ENCODE measurements at places on chromosomes 6 and 20.

GRCh38 chr20:53901064-53901463, 169.3 kb downstream of the BCAS1 start:
- peak; percentile 87 for DNase-seq

DNA sequence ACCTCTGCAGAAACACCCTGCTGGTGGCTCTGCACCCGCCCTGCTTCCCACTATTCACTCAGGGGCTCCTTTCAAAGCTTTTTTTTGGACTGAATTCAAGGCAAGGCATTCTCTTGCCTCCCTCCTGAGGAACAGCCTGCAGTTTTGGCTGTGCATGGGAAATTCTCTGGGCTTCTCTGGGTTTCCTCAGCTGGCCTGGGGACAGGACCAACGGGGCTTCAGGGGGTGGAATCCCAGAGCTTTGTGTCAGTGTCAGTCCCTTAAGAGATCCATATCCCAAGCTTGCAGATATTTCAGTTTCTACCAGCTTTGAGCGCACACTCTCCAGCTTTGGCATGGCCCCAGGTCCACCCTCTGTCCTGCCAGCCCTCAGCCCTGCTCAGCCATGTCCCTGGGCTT, 2.0 kb downstream of the SCRT2 start:
- no peak for DNase-seq

DNA sequence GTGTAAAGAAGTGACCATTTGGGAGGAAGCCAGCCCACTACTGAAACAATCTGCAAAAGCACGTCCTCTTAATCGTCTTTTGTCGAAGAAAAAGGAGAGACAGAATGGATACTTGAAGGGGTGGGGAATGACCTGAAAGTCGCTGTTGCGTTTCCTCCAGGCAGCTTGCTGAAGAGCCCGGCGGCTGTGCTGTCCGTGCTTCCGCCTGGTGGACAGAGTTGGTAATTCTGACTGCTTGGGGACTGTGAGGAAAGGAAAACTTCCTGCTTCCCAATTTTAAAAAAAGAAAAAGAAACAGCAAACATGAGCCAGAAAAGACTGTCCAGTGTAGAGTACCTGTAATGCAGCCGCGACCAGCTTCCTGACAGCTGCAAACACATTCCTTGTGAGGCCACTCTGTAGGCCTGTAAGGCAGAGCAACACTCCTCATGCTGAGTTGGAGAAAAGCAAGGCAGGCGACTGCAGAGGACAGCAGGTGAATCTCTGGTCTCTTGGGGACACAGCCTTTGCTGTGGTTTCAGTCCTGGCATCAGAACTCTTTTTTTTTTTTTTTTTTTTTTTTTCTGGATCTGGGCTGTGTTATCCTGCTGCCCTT, 251.1 kb upstream of the TBX18 start:
- DNase-seq: peak; percentile 27

DNA sequence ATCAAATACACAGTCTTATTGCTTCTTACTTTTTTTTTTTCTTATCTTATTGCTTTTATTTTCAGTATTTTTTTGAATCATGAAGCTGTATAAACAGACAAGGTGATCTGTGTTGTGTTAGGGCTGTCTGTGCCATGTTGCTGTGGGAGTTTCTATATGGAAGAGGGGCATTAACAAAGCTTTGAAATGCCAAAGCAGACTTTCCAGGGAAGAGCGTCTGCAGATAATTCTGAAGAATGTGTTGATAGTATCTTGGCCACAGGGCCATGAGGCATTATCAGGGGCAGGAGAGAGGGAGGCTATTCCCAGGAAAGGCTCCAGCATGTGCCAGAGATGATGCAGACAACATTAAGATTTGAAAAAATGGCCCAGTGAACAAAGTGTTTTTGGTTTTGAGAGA, 354.5 kb downstream of the UTRN start:
- DNase-seq: no peak

- DNase-seq: peak; percentile 90
Observed at GRCh38 chr6:125104425-125104824, 49.1 kb upstream of the TPD52L1 start.

DNA sequence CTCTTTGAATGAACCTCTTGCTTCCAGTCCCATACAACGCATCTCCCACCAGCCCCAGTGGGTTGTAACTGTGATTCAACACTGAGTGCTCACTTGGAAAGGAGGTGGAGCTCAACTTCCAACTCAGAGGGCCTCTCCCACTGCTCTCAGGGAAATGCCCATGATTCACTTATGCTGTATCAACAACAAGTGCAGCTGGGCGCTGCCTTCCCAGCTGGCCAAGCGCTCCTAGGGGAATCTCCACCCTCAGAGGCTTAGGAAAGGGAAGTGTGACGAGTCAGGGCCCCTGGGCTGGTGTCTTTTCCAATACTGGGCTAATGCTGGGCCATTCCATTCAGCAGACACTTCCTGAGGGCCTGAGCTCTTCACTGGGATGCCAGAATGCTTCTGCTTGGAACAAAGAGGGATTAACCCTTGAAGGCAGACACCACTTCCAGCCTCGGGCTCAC, 8.1 kb upstream of the OCSTAMP start:
- peak; percentile 70 for DNase-seq

DNA sequence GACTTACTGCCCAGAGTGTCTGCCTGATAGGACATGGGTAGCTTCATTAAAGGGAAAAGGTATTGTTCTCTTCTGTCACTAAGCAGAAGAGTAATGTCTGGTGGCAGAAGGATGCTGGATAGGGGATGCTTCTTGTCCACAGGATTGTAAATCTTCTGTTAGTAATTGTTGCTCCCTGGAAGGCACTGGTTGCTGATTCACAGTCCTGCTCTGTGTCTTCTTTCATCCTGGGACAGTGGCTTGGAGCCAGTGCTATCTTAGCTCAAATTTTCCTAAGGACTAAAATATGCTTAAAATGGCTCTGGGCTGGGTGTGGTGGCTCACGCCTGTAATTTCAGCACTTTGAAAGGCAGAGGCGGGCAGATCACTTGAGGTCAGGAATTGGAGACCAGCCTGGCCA, 48.0 kb downstream of the SYTL3 start:
- peak; percentile 80 for DNase-seq

DNA sequence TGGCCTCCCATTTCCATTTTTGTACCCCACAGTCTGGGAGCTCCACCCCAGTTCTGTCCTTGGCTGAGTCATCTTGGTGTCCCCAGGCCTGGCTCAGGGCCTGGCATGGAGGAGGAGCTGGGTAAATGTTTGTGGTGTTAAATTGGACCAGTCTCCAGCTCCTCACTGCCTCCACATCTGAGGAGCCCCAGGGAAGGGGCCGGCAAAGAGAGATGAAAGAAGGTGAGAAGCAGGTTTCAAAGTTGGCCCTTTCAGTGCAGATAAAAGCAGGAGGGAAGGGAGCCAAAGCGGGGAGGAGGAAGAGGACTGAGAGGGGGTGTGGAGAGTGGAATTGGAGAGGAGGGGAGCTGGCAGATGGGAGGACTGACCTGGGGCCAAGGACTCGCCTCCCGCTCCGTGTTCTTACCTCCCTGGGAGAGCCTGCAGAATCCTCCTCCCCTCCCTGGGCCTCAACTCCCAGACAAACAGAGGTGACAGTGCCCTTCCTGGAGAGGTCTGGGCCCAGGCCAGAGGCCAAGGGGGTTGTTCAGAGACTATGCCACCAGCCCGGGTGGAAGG, 89.0 kb downstream of the CD40 start:
- DNase-seq: no peak

DNA sequence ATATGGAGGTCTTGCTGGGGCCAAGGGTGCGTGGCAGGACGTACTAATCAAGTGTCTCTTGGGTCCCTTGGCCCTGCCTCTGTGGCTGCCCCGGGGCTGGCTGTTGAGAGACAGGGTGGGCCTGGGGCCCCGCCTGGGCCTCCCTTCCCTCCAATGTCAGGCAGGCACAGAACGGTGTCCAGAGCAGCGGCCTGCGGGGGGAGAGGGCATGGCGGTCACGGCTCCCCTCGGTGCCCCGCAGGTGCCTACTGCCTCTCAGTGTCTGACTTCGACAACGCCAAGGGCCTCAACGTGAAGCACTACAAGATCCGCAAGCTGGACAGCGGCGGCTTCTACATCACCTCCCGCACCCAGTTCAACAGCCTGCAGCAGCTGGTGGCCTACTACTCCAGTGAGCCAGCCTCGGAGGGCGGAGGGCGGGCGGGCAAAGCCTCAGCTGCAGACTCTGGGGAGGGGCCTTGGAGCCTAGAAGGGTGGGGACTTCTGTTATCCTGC, 50.0 kb downstream of the SRC start:
- DNase-seq: no peak

GRCh38 chr6:129104560-129104959, 221.6 kb downstream of the LAMA2 start:
- no peak for DNase-seq

DNA sequence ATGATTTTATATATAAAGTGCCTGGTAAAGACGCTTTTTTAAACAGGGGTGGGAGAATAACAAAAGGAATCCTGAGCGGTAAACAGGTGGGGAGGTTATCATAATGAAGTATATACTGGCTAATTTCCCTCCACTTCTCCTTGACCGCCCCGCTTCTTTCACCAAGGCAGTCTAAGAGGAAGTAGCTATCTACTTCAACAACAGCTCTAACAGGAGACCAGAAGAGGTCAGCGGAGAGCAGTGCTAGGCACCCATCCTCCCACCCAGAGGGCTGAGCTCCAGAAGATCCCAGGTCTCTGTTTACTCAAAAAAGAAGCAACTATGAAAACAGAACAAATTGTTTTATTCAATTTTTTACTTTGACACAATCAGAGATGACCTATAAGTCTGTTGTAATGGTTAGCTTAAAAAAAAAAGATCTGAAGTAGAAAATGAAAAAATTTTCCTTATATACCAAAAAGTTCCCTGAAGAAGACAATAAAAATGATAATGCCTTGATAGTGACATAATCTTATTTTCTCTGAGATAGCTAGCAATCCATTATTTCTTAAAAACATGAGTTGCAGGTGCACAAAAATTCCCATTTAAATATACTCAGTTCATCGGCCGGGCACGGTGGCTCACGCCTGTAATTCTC, 141.1 kb downstream of the PDSS2 start:
- peak; percentile 55 for DNase-seq

- DNase-seq: no peak
Observed at GRCh38 chr20:3126527-3126859, 33.2 kb downstream of the FASTKD5 start.

DNA sequence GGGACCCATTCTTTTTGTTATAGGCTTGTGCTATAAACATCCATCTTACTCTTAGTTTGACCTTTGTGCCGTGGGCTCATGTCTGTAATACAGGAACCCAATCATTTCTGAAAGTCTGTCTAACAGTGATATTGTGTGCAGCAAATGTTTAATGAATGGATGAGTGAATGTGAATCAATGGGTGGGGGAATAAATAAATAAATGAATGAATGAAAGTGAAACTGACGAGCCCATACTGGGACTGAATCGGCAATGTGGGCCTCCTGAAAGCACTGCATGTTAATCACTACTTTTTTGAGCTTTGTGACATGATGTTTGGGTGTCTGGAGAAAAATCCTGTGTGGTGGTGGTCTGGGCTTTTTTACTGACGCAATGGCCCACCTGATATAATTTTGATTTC, 175.0 kb downstream of the GMPR start:
- no peak for DNase-seq

DNA sequence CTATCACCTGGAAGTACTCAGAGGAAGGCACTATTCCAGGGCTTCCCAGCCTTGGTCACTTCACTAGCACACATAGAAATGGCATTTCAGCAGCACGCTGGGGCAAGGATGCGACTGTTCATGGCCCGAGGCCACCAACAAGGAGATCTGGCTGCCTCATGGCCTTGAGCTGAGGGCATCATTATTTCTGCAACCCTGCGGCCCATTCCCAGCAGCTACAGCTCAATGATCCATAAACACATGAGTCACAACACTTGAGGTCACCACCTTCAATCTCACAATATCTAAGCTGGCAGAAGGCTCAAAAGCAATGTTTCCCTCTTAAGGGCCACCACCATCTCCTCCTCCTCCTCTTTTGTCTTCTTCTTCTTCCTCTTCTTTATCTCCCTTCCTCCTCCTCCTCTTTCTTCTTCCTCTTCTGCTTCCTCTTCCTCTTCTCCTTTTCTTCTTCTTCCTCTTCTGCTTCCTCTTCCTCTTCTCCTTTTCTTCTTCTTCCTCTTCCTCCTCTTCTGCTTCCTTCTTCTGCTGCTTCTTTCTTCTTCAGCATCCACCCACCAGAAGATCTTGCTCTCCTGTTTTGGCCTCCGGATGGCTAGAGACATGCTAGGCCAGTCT, 382.9 kb upstream of the CNR1 start:
- no peak for DNase-seq

GRCh38 chr6:41596096-41596685, 42.1 kb upstream of the MDFI start:
- no peak for DNase-seq

GRCh38 chr6:293193-294174, 1.2 kb downstream of the DUSP22 start:
- DNase-seq: peak; percentile 21

DNA sequence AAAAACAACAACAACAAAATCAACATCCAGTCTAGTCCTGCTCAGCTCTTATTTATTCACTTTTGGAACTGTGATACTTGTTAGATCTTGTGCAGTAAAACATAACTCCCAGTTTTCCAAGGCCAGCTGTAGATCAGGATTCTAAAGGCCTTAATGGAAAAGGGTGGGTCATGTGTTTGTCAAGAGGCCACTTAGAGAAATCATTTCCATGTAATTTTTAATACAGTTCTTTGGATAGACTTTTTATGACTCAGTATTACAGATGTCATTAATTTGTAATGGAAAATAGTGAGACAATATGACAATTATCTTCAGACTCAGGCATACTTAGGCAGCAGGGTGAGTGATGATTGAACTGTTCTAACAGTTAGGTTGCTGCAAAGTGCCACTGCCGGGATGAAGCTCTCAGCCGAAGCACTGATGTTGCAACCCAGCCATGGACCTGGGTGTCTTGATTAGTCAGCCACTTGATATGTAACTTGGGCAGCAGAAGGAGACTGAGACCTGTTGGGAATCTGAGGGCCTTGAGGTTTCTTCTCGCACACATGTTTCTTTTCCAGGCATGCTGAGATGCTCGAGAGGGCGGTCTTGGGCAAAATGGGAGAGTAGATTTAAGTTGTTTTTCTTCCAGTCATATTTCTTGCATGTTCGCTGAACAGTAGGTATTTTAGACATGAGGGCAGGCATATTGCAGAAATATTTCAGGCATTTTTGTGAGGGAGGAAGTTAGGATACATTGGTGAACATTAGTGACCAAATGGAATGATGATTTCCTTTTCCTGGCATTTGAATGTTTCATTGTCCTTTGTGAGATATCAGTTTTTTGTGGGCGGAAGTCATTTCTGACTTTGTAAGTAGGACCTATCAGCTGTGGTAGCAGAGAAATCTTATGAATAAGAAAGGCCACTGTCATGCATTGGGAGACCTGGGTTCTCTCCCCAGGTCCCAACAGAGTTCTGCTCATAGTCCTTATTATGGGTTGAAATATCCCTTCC, 52.3 kb downstream of the SLX4IP start:
- peak; percentile 49 for DNase-seq

- DNase-seq: no peak
Observed at GRCh38 chr20:25247518-25247955, 348 bp upstream of the PYGB start.
